Activated naive CD8-positive, alpha-beta T cell treated with anti-CD3 and anti-CD28 coated beads, Interleukin-2, amount 50 U/mL, for 24 hours (primary cell): ENCODE measurements at places on chromosomes 2 and 18.

- no peak for DNase-seq
Measured at GRCh38 chr2:46490521-46491141, 11.3 kb downstream of the TMEM247 start.

- DNase-seq = no peak
Measured at GRCh38 chr2:230042195-230042594, 26.5 kb downstream of the SLC16A14 start.

DNA sequence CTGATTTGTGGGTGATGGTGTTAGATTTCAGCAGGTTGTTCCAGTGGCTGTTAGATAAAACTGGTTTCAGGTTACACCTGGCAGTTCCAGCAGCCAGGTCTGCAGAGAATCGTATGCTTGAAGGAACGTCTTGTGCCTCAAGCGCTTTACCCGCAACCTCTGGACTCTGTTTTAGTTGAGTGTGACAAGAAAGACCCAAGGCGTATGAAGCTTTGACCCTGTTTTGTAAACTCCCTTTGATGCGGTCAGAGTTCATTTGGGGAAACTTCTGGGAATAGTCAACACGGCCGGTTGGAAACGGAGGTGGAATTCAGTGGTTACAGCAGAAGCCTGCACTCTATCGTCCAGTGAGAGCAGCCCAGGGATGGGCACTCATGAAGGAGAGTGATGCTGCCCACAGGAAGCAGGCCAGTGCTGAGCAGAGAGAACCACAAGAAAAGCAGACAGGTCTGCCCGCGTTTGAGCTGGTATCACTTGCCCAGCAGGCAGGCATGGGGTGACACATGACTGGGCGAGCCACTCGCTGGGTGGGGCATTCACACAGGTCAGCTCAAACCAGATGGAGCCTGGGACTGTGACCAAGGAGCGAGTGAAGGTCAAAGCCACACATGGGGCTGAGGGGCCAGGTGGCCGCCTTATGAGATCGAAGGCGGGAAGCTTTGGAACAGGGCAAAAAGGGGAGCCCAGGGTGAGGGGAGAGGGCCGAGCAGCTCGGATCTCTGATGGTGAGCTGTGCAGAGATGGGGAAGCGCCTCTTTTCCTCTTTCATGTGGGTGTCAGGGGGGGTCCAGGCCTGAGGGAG is 99.6 kb upstream of the MBOAT2 start:
- no peak for DNase-seq

DNA sequence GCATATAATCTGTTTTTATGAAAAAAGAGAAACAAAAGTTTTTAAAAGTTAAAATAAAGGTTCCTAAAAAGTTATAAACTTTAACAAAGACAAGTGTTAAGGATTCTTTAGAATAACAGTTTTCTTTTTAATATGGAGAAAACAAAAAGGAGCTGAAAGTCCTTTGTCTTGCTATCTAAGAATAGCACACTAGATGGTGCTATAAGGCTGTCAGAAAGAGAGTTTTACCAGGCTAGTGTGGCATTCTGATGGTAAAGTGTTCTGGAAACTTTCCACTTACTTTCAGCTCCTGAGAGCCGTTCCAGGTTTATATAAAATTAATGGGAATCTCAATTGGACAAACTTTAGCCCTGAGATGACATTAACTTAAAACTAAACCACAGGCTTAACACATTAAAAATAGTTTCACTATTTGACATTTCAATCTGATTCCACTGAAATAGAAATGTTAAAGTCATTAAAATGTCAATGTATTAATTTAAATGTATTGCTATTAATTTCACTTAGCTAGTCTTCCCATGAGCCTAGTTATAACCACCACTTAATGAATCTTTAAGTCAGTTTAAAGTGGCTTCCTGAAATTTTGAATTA is 3.7 kb downstream of the FBXO48 start:
- no peak for DNase-seq

DNA sequence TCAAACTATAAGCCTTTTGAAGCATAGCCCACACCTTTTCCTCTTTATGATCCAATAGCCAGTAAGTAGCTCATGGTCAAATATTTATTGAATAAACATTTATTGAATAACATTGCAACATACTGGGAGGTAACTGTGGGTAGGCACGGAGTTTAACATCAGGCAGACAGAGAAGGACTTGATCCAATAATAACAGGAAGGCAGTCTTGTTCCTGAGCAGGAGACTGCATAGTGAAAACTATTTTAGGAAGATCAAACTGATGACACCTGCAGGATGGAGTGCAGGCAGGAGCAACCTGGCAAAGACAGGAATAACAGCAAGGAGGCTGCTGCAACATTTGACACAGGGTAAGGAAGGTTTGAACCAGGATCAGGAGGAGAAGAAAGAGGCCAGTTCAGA is 3.1 kb upstream of the DCTN1 start:
- no peak for DNase-seq

GRCh38 chr2:204024906-204025475 is 88.4 kb downstream of the ICOS start:
- DNase-seq = no peak

DNA sequence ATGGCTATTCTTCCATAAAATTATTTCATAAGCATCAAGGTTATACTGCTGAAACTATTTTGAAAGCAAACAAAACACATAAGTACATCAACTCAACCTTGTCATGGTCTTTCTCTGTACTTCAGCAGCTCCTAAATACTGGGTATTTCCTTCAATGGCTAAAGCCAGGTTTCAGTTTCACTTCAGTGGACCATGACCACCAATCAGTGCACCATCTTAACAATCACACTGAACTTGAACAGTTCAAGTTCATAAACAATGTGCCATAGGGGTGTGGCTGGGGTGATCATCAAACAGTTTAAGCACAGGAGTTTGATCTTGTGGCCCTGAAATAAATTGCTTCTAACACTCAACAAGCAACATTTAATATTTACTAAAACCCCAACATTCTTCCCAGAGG is 124.1 kb upstream of the FIGN start:
- no peak for DNase-seq

DNA sequence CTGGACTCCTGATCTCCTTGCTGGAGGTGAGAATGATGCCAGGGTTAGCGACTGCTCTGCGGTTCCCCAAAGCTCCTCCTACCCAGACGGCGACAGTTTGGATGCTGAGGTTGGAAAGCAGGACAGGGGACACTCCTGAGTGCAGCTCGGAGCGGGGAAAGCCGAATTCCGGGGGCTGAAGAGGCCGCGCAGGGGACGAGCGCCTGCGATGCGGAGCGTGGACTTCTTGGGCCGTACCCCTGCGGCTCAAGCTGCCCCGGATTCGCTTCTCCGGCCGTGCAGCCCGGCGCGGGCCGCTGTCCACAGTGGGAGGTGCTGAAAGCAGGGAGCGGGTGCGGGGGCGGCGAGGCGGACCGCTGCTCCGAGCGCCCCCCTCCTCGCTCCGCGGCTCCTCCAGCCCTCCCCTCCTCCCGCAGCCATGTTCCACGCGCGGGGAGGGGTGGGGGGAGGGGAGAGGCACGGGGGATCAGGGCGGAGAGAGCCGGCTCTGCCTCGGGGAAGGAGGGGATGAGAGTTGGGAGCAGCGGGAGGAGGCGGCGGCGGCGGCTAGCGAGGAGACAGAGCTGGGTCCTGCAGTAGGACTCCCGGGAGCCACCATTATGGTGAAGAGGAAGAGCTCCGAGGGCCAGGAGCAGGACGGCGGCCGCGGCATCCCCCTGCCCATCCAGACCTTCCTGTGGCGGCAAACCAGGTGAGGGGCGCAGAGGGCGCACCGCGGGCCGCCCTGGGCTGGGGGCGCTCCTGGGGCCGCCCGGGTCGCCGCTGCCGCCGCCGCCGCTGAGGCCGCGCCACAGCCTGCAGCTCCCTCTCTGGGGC is at the start of gene UNC80:
Gene UNC80 (plus strand): TSS at position 359 of the 816 bp plus-strand sequence. CDS start 241 bp downstream, at position 600.
- peak; percentile 28 for DNase-seq

DNA sequence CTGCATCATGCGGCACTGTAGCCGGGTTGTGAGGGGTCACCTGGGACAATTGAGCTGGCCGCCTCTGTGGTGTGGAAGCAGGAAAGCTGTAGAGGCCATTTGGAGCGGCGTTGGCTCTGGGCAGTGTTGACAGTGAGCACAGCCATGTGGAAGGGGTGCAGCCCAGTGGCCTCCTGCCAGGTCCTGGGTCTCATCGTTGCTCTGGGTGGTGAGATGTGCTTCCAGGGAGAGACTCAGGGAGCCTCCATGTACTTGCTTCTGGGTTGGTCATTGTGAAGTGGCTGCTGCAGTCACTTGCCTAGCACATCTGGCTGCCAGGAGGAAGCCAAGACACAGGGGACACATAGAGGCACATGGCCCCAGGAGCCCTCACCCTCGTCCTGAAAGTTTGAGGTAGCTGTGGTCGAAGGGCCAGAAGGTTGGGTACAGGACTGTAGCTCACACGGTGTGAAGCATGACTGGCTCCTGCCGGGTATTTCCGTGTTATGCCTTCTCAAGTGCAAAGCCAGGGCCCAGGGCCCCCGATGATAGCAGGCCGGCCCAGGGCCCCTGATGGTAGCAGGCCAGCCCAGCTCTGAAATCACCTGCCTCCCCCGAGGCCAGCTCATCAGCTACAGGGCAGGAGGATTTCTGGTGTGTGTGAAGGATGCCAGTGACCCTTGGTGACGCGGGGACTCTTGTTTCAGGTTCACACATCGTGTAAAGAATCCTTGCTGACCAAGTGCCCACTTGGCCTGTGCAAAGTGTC is 82.6 kb downstream of the DGKD start:
- no peak for DNase-seq

GRCh38 chr2:196480653-196481323 is 158.7 kb upstream of the CCDC150 start:
- DNase-seq = no peak

GRCh38 chr2:174744111-174744510 is 20.2 kb downstream of the CHRNA1 start:
- no peak for DNase-seq

- DNase-seq = no peak
Measured at GRCh38 chr2:240520130-240520973, 37.4 kb downstream of the ANKMY1 start.
